ENCODE measurements at places on chromosomes 3 and 15.

DNA sequence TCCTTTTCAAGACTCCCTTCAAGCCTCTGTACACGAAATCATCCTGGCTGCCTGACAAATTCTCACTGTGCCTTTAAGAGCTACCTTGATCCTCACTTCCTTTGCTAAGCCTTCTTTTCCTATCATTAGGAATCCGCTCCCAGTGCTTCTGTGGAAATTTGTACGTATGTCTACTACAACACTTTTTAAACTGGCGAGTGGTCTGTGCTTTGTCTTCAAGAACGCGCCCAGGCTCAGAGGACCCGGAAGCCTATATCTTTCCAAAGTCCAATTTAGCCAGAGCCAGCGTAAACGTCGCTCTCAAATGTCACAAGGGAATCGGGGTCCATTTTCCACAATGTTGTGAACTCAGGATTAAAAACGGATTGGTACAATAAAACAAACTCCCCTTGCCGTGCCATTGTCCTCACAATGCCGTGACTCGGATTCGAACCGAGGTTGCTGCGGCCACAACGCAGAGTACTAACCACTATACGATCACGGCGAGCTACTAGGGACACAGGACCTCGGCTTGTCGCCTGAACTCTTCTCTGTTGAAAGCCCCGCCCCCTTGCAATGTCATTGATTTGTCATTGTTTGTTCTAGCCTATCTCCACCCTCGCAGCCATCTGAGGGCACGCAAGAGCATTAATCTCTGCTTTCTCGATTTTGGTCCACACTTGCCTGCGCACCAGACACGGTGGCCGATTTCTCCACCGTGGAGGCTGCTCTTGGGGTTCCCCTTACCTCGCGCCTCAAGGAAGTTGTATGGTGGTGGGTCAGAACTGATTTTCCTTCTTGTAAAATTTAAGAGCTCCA is 12.4 kb upstream of the SHF start:
- peak; percentile 90 for DNase-seq

DNA sequence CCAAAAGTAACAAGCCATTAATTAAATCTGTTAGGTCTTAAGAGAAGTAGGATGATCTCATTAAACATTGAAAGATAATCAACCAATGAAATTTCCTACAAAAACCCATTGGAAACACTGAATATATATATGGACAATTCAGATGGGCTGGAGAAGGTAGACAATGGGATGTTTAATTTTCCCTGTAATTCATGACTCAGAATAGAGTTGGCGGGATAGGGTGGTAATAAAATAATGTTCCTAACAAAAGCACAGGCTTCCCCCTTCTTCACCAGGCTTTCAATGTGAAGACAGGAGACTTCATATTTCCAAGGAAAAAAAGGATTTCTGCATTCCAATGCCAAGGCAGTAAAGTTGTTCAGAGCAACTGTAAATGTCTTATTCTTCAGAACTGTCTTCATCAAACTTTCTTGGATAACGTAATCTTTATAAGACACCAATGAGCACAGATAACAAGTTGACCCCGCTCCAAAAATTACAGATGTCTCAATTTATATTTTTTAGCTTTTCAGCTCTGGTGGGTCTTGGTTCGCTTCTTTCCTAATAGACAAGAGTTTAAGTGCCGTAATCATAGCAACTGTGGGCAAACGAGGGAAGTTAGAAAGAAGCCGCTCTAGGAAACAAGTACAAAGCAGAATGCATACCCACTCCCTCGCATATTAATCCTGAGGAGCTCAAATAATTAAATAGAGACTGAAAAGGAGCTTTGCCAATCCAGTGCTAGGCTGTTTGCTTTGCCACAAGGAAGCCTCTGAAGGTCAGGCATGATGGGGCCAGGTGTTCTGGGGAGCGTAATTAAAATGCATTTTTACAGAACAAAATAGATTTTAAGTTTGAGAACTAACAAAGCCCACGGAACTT is 377.0 kb downstream of the FOXP1 start:
- DNase-seq = no peak

DNA sequence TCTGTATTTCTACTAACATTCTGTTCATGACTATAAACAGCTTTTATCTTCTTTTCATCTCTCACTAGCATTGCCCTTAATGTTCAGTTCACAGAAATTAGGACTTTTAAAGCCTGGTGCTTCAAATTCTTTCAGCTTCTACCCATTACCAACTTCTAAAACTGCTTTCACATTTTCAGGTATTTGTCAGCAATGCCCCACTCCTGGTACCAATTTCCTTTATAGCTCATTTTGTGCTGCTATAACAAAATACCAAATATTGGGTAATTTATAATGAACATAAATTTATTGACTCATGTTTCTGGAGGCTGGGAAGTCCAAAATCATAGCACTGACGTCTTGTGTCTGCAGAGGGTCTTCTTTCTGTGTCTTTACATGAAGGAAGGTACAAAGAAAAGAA is 753.1 kb upstream of the CCDC54 start:
- no peak for DNase-seq

- DNase-seq = no peak
Measured at GRCh38 chr3:114690911-114691310, 397.1 kb downstream of the TIGIT start.

DNA sequence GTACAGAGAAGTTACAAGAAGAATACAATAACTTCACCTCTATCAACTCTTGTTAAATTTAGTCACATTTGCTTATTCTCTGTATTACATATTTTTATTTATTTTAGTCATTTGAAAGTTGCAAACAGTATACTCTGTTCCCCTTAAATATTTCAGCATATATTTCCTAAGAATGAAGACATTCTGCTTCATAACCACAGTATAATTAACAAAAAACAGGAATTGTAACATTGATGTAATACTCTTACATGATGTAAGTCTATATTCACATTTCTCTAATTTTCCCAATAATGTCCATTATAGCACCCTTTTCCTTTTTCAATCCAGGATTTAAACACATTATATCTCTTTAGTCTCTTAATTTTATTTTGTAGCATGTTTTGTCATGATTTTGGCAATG is 112.0 kb downstream of the AKAP13 start:
- DNase-seq = no peak

- DNase-seq = no peak
Measured at GRCh38 chr3:52144796-52145735, 9.2 kb downstream of the POC1A start.

GRCh38 chr3:29612536-29612935 is 331.7 kb downstream of the RBMS3 start:
- DNase-seq = no peak

DNA sequence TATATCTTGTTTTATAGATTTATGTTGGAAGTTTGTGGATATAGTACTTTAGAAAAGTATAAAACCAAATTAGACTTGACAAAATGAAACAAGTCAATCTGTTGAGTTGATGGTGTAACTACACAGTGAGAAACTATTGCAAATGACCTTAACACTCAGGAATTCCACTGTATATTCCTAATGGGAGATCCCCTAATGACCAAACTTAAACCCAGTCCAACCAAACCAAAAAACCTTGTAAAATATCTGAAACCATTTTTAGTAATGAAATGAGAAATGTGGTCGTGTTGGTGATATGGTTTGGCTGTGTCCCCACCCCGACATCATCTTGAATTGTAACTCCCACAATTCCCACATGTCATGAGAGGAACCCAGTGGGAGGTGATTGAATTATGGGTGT is 31.9 kb upstream of the ATP13A3 start:
- no peak for DNase-seq

DNA sequence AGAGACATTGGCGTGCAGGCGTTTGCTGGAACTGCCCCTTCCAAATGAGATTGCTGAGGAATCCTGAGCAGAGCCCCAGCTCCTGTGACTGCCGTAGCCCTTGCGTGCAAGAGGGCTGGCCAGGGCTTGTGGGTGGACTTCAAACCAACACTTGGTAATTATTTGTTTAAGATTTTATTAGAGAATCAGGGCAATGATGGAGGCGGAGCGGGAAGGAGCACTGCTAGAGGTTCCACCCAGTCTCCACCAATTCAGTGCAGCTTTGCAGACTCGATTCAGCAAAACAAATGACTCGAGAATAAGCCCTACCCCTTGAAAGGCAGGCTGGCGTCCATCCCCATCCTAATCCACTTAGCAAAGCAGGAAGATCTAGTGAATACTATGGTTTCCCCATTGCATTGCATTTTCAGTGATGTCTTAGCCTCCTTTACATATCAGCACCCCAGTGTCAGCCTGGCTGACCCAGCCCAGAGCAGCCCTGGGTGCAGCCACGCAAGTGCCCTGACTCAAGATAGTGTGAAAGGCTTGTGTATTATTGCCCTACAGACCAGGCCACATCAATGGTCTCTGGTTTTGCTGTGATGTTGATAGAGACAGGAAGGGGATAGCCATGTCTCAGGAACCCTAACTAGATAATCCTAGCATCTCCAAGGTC is 26.0 kb downstream of the GLDN start:
- no peak for DNase-seq

GRCh38 chr3:60835796-60836195 is 415.5 kb downstream of the FHIT start:
- DNase-seq = no peak

DNA sequence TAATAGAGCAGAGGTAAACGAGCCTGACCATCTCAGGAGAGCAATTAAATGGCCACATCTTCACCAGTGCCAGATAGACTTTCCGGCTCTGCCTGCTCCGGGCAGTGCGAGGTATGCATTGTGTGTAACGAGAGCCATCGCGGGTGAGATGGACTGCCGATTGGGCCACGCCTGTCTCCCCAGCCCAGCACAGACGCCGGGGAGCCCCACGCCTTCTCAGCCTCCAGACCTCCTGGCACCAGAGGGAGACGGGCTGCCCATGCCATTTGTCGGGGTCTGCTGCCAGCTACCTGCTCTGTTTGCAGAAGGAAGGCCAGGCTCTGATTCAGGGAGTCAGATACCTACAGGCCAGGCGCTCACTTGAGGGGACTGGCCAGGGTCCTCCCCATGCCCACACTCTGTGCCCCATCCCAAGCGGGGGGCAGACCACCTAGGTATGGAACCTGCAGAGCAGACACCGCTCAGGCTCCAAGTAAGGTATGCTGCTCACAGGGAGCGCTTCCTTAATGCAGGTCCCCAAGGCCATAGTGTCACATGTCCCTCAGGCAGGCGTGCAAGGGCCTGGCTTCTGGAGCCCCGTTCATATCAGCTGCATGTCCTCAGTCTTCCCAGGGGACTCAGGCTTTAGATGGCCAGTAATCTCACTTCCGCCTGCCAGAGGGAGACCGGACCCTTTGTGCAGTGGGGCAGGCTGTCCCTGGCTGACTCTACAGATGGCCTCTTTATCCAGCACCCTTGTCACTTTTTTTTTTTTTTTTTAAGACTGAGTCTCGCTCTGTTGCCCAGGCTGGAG is 62.2 kb downstream of the DNAJB8 start:
- DNase-seq = no peak

- DNase-seq = no peak
Measured at GRCh38 chr3:18069568-18069967, 327.1 kb upstream of the TBC1D5 start.

DNA sequence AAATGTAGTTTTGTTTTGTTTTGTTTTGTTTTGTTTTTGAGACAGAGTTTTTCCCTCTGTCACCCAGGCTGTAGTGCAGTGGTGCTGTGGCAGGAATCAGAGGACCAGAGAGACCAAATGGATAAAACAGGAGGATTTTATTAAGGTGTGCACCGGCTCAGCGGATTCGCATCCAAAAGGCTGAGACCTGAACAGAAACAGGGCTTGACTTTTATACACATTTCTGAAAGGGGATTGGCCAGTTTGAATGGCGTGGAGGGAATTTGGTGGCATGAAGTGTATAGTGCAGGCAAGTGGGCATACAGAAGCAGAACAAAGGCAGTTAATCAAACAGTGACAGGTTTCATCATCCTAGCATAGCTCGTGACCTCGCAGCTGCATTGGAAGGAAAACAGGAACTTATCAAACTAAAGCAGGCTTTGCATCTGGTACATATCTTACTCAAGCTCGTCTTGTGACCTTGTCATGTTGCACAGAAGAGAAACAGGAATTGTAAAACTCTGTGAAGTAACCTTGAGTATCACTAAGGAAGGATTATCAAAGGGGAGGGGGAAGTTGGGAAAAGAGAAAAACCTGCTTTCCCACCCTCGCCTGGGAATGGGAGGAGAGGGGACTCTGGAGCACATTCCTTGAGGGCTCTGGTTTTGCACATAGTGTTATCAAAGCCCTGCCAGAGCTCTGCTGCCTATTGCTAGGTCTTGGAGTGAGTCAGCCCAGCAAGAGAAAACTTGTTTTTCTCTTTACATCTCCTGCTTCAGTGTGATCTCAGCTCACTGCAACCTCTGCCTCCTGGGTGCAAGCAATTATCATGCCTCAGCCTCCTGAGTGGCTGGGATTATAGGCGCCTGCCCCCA is 38.5 kb downstream of the C3orf62 start:
- no peak for DNase-seq

DNA sequence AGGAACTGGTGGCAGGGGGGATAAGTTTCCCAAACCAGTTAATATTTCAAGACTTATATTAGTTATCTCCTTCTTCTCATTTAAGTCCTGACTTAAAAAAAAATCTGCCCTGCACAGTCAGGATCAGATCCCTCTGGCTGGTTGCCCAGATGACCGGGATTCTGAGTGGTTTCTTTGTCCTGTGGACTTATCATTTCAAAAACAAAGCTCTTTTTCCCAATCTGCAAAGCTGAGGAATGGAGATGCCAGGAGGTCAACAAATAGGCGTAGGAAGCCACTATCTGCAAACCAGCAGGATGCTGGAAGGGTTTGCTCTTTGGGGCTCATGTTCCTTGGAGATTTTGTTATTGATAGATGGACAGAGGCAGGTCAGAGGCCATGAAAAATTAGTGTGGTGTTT is 5.8 kb downstream of the C3orf20 start:
- DNase-seq = no peak

DNA sequence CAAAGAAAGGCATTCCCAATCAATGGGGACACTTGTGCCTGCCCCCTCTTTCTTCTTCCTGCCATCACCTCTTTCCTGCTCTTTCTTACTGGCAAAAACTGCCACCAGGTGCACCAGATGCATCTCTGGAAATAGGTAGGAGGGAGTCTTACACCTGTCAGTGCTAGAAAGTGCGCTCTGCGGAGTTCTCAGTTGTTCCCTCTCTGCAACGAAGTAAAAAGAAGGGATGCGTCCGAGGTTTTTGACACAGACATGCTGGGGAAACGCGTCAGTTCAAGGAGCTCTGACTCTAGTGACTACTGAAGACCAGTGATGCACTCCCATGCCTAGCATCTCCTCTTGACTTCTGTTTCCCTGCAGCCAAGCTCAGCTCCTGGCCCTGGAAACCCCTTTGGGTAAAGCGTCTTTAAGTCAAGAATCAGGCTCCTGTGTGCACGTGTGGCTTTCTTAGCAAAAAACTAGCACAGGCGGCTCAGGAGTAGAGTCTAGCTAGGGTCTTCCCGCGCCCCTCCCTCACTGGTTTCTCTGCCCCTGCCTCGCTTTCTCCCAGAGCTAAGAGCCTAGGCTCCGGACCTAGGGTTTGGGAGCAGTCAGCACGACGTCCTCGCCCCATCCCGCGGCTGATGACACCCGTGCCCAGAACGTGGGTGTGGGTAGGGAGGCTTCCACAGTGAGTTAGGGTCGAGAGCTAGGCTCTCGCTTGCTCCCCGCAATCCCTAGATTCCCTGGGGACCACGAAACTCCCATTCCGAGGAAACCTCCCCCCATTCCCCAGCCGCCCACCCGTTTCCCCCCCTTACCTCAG is 564 bp upstream of the GRM7 start:
- DNase-seq = no peak

GRCh38 chr15:60004846-60005351 is 788 bp downstream of the FOXB1 start:
- no peak for DNase-seq

Measured in GOT3 (cell line).